ENCODE measurements at places on chromosomes 3 and 15.

DNA sequence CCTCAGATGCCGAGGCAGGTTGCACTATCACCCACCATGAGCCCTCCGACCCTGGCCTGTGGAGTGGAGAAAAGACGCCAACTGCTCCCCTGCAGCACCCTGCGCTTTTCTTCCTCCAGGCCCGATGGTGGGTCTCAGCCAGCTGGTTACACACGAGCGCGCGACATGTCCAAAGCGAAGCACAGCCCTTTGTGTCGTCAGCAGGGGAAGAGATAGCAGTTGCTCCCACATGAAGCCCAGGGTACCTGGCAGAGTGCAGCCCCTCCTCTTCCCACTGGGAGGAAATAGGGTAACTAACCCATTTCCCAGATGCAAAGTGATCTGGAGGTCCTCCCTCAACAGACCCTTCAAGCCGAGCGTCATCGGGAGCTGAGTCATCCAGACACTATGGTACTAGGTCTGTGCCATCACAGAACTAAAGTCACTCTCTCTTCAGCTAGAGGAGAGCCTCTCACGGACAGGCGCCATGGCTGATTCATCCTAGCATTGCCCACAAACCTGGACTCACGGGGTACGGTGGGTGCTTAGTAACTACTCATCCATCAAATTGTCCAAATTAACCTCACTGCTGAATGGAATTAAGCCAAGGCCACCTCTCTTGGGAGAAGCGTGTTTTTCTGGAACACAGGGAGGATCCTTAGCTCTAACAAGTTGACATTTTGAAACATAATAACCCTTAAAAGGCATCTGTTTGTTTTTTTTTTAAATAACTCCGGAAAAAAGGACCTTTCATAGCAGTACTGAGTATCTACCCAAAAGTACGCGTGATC lies 45.2 kb upstream of the BDH1 start:
- H3K4me1 ChIP-seq: peaks cover 9% of the 10 kb centered on the region
- H3K27ac ChIP-seq: no peak overlapping the region
- no peak for DNase-seq

DNA sequence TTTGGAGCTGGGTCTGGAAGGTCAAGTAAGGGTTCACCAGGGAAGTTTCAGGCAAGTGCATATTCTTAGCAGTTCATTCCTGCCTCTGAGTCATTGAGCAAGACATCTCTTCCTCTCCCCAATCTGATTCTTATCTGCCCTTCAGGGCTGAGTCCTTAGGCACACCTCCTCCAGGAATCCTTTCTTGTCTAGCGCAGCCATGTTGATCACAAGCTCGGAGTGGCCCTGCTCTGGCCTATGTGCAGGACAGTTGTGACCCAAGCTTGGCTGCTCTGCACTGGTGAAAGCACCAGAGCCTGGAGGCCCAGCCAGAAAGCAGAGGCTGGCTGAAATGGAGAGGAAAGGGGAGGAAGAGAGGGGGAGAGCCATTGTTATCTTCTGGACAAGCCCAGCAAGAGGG lies 30.9 kb upstream of the MRPS22 start:
- H3K4me1 ChIP-seq: no peaks in the 10 kb centered on the region
- no peaks in the 10 kb centered on the region for H3K27me3 ChIP-seq
- H3K36me3 ChIP-seq: no peaks in the 10 kb centered on the region
- H3K27ac ChIP-seq: no peak overlapping the region
- DNase-seq: no peak

DNA sequence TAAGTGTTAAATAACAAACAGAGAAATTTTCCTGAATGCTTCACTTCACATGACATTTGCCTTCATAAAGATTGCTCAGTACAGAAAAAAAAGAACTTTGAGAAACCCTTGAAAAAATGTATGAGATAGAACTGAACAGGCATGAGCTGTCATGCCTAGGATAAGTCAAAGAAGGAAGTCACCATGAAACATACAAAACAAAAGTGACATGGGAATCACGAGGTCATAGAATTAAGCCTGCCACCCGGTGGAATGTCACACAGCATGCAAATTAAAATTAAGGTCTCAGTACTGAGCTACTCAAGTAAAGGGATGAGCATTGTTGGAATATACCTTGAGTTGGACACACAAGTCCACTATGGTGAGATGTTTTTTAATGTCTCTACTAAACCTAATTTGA lies 652.5 kb upstream of the NECTIN3 start:
- no peaks in the 10 kb centered on the region for H3K36me3 ChIP-seq
- no peak overlapping the region for H3K27ac ChIP-seq
- H3K4me1 ChIP-seq: no peaks in the 10 kb centered on the region
- no peak for DNase-seq
- H3K4me3 ChIP-seq: no peak overlapping the region

DNA sequence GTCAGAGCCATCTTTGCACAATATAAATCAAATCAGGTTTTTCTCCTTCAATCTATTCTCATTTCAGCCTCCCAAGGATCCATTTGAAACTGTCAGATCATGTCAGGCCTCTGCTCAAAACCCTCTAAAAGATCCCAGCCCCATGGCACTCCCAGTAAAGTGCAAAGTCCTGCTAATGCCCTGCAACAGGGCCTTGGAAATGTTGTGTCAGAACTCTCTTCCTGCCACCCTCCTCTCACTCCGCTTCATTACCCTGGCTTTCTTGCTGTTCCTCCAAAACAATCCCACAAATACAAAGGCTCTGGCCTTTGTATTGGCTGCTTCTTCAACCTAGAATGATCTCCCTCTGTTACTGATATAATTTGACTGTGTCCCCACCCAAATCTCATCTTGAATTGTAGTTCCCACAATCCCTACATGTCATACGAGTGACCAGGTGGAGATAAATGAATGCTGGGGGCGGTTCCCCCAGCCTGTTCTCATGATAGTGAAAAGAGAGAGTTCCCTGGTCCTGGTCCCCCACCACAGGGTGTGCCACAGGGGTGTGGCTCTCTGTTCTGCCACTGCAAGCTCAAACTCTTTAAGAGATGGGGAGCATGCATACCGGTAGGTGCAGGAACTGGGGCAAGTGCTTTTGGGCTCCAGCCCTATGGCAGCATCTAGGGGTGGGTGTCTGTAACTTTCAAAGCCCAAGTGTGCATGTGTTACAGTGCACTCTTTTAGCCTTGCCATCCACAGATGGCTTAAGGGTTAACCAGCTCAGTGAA lies 22.9 kb upstream of the TRA2B start:
- no peak overlapping the region for H3K27ac ChIP-seq
- no peaks in the 10 kb centered on the region for H3K36me3 ChIP-seq
- H3K27me3 ChIP-seq: no peaks in the 10 kb centered on the region
- no peak overlapping the region for H3K4me3 ChIP-seq

GRCh38 chr3:126473292-126474168 lies 2.2 kb downstream of the ZXDC start:
- H3K4me3 ChIP-seq: peak overlapping the region; percentile 37
- peak overlapping the region; percentile 26 for H3K27ac ChIP-seq
- H3K4me1 ChIP-seq: peaks cover 34% of the 10 kb centered on the region

DNA sequence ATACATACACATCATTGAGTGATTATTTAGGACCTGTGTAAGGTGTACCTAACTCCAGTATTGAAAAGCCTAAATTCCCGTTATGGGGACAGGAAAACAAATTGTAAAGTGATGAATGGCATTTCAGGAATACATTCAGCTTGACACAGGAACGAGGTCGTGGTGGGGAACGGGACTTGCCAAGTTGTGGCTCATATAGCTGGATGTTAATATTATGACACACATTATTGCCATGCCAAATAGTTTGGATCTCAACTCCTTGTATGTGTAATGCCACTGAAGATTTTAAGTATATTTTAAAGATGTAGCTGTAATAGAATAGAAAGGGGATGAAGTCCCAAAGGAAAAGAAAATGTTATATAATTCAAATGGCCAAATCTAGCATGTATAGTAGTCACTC lies 227.2 kb upstream of the GOLIM4 start:
- no peaks in the 10 kb centered on the region for H3K36me3 ChIP-seq
- no peaks in the 10 kb centered on the region for H3K4me1 ChIP-seq
- H3K4me3 ChIP-seq: no peak overlapping the region

GRCh38 chr3:187999821-188000220 lies 154.1 kb upstream of the LPP start:
- H3K27me3 ChIP-seq: no peaks in the 10 kb centered on the region
- H3K4me3 ChIP-seq: peak overlapping the region; percentile 40
- peak; percentile 43 for DNase-seq

GRCh38 chr3:52827441-52827840 lies 3.0 kb downstream of the ITIH4 start:
- H3K27ac ChIP-seq: no peak overlapping the region
- H3K36me3 ChIP-seq: no peaks in the 10 kb centered on the region
- DNase-seq: no peak
- no peak overlapping the region for H3K4me3 ChIP-seq

DNA sequence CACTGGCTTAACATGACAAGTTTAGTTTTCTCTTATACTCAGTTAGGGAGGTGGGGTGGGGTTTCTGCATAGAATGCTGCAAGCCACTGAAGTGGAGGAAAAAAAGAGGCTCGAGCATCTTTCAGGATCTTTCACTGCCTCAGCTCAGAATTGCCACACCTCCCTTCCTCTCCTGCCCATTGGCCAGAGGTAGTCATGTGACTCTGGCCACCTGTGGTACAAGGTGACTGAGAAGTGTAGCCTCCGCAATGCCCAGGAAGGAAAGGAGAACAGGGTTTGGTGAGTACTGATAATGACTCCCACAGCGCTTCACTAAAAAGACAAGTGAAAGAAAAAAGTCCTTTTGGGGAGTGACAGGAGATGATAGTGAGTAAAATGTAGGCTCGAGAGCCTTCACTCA lies 124.3 kb upstream of the TRIM42 start:
- no peaks in the 10 kb centered on the region for H3K36me3 ChIP-seq
- H3K27ac ChIP-seq: no peak overlapping the region
- H3K27me3 ChIP-seq: no peaks in the 10 kb centered on the region
- H3K4me1 ChIP-seq: no peaks in the 10 kb centered on the region
- no peak for DNase-seq
- H3K4me3 ChIP-seq: no peak overlapping the region

GRCh38 chr3:153595186-153595815 lies 433.3 kb downstream of the RAP2B start:
- no peak overlapping the region for H3K4me3 ChIP-seq
- H3K36me3 ChIP-seq: no peaks in the 10 kb centered on the region
- no peaks in the 10 kb centered on the region for H3K4me1 ChIP-seq

GRCh38 chr3:116824208-116824607 lies 114.6 kb downstream of the TUSC7 start:
- H3K27me3 ChIP-seq: no peaks in the 10 kb centered on the region
- no peaks in the 10 kb centered on the region for H3K36me3 ChIP-seq
- H3K27ac ChIP-seq: no peak overlapping the region
- no peak overlapping the region for H3K4me3 ChIP-seq
- DNase-seq: no peak

- DNase-seq: no peak
- no peaks in the 10 kb centered on the region for H3K4me1 ChIP-seq
- no peaks in the 10 kb centered on the region for H3K36me3 ChIP-seq
- no peak overlapping the region for H3K4me3 ChIP-seq
Observed at GRCh38 chr15:83092309-83092976, 15.0 kb upstream of the TM6SF1 start.

DNA sequence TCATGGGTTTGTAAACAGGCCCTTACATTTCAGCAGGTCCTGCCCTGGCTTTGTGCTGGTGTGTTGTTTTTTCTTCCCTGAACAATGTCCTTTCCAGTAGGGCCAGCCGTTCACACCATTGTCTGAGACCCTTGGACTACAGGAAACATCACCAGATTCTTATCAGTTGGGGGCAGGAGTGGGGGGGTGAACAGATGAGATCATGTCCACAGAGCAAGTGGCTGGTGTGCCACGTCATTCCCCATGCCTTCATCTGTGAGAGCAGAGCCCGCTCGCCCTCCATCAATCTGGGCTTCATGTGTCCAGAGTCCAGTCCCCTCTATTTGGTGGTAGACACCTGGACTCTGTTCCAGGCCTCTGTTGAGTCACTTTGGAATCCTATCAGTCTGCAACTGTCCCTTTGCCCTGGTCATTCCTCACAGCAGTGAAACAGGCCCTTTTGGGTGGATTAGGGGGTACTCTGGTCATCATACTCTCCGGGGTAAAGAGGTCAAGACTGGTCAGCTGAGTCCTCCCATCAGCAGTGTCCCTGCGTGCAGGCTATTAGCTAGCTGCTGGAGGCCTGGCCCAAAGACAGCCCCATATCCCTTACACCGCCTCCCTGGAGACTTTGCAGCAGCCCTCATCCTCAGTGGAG lies 15.0 kb downstream of the SEMA3G start:
- H3K27me3 ChIP-seq: no peaks in the 10 kb centered on the region
- H3K27ac ChIP-seq: no peak overlapping the region
- DNase-seq: no peak

DNA sequence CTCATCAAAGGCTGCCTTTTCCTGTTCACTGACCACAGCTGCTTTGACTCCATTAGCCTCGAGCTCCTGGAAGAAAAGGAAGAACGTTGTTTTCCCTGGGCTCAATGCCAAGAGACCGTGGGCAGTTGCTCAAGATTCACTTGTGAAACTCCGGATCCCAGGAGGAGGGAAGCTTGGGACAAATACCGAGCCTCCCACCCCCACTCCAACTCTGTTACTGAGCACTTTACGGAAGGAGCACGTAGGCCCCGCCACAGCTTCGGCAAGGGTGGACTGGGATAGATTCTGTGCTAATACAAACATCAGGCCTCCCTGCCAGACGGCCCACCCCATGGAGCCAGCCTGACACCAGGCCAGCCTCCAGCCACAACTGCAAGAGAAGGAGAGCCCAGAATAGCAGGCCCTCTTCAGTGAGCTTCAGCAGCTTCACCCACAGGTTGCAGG lies 10.8 kb upstream of the FANCD2 start:
- H3K36me3 ChIP-seq: peaks cover 5% of the 10 kb centered on the region
- no peaks in the 10 kb centered on the region for H3K27me3 ChIP-seq
- DNase-seq: no peak
- no peak overlapping the region for H3K27ac ChIP-seq

DNA sequence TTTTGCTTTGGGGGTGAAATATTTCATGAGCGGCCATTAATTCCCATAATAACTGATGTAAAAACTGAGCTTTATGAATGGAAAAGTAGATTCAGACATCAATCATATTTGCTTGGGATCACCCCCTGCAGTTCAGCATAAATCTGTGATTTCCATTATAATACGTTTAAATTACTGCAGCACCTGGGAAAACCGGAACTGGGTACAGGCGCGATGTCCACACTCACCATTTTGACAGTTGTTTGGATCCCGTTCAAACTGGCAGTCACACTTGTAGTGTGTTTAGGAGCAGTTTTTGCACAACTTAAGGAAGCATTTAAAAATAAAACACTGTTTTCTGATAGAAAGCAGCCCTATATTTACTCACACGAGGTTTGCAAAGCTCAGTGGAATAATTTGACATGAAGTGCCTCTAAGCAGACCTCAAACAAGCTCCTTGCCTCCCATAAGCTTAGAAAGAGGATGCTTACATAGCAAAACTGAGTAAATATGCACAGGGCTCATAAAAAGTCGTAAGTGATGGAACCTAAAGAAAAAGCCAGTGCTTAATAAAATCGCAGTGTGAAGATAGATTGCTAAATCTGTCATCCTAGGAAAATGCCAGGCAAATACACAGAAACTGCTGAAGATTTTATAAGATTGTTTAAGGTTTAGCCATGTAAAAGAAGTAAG lies 377.6 kb downstream of the PTPRG start:
- H3K4me3 ChIP-seq: no peak overlapping the region
- H3K36me3 ChIP-seq: no peaks in the 10 kb centered on the region

GRCh38 chr3:104279617-104280016 lies 1087.1 kb upstream of the ALCAM start:
- no peaks in the 10 kb centered on the region for H3K36me3 ChIP-seq
- no peak overlapping the region for H3K27ac ChIP-seq
- peak overlapping the region; percentile 2 for H3K4me3 ChIP-seq
- H3K4me1 ChIP-seq: no peaks in the 10 kb centered on the region
- DNase-seq: no peak

- no peak for DNase-seq
- H3K4me3 ChIP-seq: no peak overlapping the region
- no peak overlapping the region for H3K27ac ChIP-seq
- H3K4me1 ChIP-seq: no peaks in the 10 kb centered on the region
Observed at GRCh38 chr3:54951405-54951804, 23.5 kb upstream of the LRTM1 start.

- H3K27ac ChIP-seq: no peak overlapping the region
Observed at GRCh38 chr3:38643592-38643991, 5.9 kb downstream of the SCN5A start.

Data from naive thymus-derived CD4-positive, alpha-beta T cell (primary cell).